Activated CD4-positive, alpha-beta T cell treated with anti-CD3 and anti-CD28 coated beads for 4 hours (primary cell): ENCODE measurements at places on chromosomes 16 and 17.
A peak's percentile ranks its signal among the peaks of the same experiment; 100 is the strongest.

GRCh38 chr16:75687361-75687760 lies 10.6 kb upstream of the CPHXL2 start:
- DNase-seq, result no peak

GRCh38 chr16:48408688-48409087 lies 23.5 kb upstream of the SIAH1 start:
- no peak for DNase-seq

- DNase-seq, result no peak
Measured at GRCh38 chr17:3927628-3928340, 11.5 kb upstream of the P2RX1 start.

- no peak for DNase-seq
Measured at GRCh38 chr16:68784721-68785120, 47.6 kb downstream of the CDH1 start.

- DNase-seq, result peak; percentile 72
Measured at GRCh38 chr17:82551779-82552457, 32.4 kb downstream of the FOXK2 start.
